Anterior cingulate cortex (tissue), 58 donors: ENCODE measurements at places on chromosomes 6 and 20.

- DNase-seq: no peak
Measured at GRCh38 chr6:139943391-139943790, 568.9 kb upstream of the CITED2 start.

- DNase-seq: no peak
Measured at GRCh38 chr20:17380801-17381200, 150.4 kb downstream of the BFSP1 start.

- DNase-seq: no peak
Measured at GRCh38 chr6:153957394-153957793, 81.6 kb upstream of the OPRM1 start.

DNA sequence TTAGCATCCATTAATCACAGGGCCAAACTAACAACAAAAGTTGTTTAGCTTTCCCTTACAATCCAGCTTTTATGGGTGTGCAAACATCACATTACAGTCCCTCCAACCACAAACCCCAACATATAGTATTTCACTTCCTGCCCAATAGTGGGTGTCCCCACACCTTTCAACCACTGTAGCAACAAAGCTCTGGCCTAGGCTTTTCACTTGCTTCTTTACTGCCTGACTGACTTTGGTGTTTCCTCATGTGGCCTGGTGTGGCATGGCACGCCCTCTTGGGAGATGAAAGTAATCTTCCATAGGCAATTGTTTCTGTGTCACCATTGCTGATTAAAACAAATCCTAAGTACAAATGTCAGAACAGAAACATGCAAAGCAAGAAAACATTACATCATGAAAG is 46.3 kb downstream of the MCM8 start:
- no peak for DNase-seq

GRCh38 chr6:168571268-168571667 is 130.3 kb downstream of the SMOC2 start:
- DNase-seq: no peak

DNA sequence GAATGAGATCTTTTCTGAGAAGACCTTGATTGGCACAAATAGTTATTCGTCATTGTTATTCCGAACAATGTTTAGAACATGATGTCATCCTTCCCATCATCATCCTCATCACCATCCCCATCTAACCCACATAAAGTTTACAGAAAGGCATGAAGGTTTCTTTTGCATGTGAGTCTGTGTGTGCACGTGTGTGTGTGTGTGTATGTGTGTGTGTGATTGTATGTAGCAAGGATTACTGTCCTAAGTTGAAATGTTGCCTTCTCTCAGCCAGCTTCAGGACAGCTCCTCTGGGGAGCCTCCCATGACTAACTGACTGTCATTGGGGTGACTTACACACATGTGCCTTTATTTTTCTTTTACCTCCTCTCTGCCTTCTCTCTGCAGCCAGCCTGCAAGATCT is 113.5 kb downstream of the SLC22A3 start:
- no peak for DNase-seq

- DNase-seq: no peak
Measured at GRCh38 chr6:128323011-128323410, 197.4 kb downstream of the PTPRK start.

DNA sequence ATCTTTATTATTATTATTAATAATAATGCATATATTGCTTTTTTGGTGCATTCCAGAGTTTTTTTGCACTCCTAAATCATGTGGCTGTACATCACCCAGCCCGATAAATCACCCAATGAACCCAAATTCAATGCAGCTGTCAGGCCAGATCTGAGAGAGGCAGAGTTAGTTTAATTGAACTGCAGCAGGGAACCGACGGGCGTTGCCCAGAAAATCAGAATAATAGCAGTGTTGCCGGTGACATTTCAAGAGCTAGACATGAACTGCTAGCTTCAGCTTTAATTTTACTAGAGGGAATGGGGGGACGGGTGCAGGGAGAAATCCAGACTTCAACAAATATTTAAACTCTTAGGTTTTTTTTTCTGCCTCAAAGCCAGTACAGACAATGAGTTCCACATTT is 135.0 kb downstream of the CLIC5 start:
- DNase-seq: no peak

DNA sequence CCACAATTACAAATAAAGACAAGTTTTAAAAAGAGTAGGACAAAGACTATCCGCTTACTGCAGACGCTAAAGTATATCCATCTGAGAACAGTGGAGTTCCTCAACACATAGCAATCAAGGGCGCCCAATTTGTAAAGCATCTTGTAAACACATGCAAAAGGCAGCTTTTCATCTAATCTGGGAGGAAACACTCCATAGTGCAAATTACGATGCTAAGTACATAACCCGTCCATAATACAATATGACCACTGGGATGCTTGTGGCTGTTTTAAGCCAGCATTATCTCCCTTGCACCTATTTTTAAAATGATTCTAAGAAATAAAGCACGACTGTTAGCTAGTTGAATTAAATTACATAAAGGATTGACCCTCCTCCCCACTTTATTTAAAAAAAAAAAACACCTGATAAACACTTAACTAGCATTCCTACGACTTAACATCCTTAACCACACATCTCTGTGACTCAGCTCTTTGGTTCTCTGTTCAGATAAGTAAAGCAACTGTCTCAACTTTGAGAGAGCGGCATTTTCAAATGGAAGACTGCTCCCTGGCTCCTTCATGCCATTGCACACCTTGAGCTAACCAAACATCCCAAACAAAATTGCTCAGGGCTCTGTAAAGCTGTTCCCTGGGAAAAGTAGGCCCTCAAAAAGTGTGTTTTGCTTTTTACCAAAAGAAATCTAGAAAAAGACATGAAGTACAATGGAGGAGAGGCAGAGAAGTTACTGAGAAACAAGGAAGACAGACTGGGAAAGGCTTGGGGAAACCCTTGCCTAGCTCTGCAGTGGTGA is 14.2 kb downstream of the SLC22A23 start:
- DNase-seq: no peak

DNA sequence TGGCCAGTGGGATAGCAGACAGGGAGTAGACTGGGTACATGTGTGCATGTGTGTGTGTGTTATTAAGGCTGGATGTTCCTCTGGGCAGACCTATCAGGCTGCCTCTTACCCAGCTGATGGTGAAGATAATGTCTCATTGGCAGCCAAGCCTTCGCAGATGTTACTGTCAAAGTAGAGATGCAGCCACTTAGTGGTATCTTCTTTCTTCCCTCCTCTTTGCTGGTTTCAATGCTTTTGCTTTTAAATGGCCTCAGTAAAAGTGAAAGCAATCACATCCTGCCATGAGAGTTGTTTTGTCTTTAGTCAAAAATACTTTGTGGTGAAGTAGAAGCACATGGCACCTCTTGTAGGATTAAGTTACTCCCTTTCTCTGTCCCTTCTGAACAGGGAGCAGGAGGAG is 57.5 kb downstream of the SNRNP48 start:
- DNase-seq: no peak

DNA sequence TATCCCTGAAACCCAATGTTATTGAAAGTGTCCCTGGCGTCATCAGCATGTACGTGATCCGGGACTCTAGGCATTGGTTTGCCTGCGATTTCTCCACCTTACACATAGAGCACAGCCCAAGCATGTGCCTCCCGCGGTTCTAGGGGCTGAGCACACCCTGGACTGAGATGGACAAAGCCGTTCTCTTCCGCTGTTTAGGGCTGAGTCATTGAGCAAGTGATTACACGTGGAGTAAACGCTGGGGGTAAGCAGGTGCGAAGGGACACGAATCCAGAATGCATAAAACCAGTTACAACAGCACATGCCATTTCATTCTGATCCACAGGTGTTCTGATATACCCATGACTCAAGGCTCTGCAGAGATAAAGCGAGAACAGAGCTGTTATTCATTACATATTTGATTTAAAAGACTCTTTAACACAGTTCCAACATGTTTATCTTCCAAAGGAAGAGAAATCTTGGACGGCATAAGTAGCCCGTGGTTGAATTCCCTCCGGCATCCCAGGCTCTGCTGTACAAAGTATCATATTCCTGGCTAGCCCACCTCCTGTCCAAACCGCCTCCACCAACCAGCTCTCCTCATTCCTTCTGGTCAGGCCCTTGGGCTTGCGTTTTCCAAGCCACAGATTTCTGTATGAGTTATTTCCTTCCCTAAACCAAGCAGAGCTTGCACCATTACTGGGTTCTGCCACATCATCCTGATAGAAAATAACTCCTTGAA is 36.1 kb upstream of the THBS2 start:
- no peak for DNase-seq

DNA sequence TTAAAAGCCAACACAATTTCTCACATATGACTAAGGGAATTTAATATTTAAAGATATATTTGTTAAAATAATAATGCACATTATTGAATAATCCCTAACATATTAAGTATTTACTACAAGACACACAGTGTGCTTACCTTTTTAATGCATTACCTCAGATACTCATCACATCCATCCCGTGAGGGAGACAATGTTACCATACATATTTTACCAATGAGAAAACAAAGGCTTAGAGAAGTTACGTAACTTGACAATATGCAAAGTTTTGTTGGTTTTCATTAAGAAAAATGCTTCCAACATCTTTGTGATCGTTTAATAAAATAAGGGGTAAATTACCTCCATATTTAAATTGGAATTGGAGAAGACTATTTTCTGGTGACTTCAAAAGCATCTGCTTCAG is 4.3 kb downstream of the IFNGR1 start:
- no peak for DNase-seq

- no peak for DNase-seq
Measured at GRCh38 chr20:9061434-9061833, 7.5 kb upstream of the PLCB4 start.
